Osteocyte (in vitro differentiated cells): ENCODE measurements at places on chromosomes 6 and 20.

GRCh38 chr6:75124983-75125382 lies 80.9 kb downstream of the COL12A1 start:
- H3K36me3 ChIP-seq = peaks cover 91% of the 10 kb centered on the region
- H3K27ac ChIP-seq = peak overlapping the region; percentile 86

DNA sequence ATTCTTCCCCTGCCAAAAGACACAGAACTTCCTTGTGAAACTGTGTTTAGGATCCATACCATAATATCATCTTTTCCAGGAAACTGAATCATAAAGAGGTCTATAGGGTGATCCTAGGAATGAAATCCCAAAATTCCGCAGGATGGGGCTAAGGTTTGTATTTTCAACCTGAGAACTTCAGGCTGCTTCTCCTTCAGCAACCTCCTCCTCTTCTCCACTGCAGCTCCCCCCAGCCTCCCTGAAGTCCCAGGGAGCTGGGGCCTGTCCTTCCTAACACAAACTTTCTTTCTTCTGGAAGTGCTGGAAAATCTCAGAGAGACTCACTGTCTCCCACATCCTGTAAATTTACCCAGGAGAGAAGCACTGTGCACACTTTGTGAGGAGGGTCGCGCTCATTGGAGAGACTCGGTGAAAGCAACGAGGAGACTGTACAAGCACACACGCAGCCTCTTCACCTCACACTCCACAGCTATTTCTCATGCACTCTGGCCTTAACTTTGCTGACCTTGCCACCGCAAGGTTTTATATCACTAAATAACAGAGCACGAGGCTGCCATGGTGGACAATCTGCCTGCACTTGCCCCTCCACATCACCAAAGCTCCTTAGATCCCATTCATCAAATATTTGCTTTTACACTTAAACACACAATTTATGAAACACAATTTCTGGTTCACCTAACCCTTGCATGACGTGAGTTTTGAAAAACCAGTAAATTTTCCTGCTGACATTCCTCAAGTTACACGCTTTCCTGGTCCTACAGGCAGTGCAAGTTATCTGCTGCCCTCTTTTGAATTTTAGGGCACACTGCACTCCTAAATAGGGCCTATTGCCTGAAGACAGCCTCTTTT lies 14.3 kb downstream of the ID4 start:
- H3K27ac ChIP-seq = peak overlapping the region; percentile 77
- H3K4me1 ChIP-seq = peaks cover 33% of the 10 kb centered on the region
- no peaks in the 10 kb centered on the region for H3K36me3 ChIP-seq
- H3K4me3 ChIP-seq = peak overlapping the region; percentile 36

DNA sequence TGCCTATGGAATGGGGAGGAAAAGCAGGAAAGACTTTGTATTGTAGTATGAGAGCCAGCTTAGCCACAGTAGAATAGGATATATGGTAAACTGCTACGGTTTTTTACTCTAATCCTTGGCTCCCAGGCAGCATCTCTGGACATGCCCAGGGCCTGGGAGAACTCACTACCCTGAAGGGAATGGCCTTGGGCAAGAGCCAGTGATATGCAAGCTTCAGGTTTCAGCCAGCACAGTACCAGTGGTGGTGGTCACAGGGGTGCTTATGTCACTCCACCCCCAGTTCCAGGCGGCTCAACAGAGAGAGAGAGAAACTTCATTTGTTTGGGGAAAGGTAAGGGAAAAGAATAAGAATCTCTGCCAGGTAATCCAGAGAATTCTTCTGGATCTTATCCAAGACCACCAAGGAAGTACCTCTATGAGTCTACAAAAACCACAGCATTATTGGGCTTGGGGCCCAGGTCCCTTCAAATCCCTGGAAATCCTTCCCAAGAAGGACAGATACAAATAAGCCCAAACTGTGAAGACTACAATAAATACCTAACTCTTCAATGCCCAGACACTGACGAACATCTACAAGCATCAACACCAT lies 121.2 kb downstream of the THBS2 start:
- DNase-seq = no peak
- peaks cover 5% of the 10 kb centered on the region for H3K36me3 ChIP-seq
- no peak overlapping the region for H3K4me3 ChIP-seq
- no peak overlapping the region for H3K27ac ChIP-seq
- no peaks in the 10 kb centered on the region for H3K4me1 ChIP-seq

- H3K36me3 ChIP-seq = peaks cover 12% of the 10 kb centered on the region
These were observed 54.6 kb downstream of the FYN start for GRCh38 chr6:111818539-111819226.

- no peak overlapping the region for H3K4me3 ChIP-seq
- peaks cover 42% of the 10 kb centered on the region for H3K27me3 ChIP-seq
- H3K36me3 ChIP-seq = no peaks in the 10 kb centered on the region
- peaks cover 7% of the 10 kb centered on the region for H3K4me1 ChIP-seq
These were observed 4.6 kb downstream of the METTL24 start for GRCh38 chr6:110353457-110354001.

DNA sequence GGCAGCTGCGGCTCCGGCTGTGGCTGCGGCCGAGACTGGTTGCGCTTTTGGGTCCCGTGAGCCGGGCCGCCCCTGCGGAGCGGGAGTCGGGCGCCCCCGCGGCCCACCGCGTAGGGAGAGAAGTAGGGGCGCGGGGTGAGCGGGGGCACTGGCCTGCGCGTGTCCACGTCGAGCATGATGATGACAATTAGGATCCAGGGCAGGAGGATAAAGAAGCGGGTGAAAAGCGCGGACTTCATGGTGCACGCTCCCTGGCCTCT lies 739 bp downstream of the B3GAT2 start:
- peaks cover 84% of the 10 kb centered on the region for H3K27me3 ChIP-seq
- H3K4me3 ChIP-seq = peak overlapping the region; percentile 77
- no peak overlapping the region for H3K27ac ChIP-seq
- DNase-seq = no peak
- H3K4me1 ChIP-seq = peaks cover 14% of the 10 kb centered on the region

DNA sequence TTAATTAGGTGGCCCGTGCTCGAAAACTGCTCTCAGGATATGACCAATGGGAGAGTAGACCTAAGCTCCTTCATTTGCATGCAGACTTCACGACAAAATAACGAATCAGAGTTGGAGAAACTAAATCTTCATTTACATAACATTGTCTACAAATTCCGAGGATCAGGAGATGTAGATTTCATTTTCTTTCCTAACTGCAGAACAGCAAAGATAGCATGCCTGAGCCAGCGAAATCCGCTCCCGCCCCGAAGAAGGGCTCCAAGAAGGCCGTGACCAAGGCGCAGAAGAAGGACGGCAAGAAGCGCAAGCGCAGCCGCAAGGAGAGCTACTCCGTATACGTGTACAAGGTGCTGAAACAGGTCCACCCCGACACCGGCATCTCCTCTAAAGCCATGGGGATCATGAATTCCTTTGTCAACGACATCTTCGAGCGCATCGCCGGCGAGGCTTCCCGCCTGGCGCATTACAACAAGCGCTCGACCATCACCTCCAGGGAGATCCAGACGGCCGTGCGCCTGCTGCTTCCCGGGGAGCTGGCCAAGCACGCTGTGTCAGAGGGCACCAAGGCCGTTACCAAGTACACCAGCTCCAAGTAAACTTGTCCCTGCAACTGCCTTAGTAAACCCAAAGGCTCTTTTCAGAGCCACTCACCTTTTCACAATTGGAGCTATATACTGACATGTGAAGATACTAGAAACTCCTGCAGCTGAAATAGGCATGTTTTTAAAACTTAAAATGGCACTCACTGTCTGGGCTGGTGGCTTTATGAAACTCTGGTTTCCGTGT lies 96.5 kb downstream of the HFE start:
- no peaks in the 10 kb centered on the region for H3K27me3 ChIP-seq
- peak overlapping the region; percentile 94 for H3K27ac ChIP-seq
- H3K4me3 ChIP-seq = peak overlapping the region; percentile 83

DNA sequence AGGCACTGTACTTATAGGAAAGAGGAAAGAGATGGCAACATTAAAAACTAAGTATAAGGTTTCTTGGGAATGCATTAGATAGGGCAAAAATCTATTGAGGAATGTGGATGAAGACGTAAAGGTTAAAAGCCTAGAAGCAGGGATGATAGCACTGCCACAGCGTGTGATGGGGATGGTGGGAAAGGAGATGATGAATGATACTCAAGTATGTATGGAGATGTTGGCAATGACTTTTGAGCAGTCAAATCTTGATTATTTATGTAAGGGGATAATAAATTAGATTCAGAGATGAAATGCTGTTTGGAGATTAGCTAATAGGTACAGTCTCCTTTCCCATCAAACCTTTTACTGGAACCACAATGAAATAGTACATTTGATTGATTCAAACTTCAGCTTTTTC lies 432.8 kb downstream of the GRIK2 start:
- H3K27me3 ChIP-seq = no peaks in the 10 kb centered on the region
- H3K27ac ChIP-seq = no peak overlapping the region
- no peak for DNase-seq
- H3K36me3 ChIP-seq = peaks cover 15% of the 10 kb centered on the region
